ENCODE measurements at places on chromosomes 3 and 15.

- DNase-seq, result peak; percentile 96
These were observed at the start of gene COPS2 for GRCh38 chr15:49155110-49155833. COPS2 (minus strand) TSS chr15:49155599; CDS start chr15:49155578, 21 bp downstream.

DNA sequence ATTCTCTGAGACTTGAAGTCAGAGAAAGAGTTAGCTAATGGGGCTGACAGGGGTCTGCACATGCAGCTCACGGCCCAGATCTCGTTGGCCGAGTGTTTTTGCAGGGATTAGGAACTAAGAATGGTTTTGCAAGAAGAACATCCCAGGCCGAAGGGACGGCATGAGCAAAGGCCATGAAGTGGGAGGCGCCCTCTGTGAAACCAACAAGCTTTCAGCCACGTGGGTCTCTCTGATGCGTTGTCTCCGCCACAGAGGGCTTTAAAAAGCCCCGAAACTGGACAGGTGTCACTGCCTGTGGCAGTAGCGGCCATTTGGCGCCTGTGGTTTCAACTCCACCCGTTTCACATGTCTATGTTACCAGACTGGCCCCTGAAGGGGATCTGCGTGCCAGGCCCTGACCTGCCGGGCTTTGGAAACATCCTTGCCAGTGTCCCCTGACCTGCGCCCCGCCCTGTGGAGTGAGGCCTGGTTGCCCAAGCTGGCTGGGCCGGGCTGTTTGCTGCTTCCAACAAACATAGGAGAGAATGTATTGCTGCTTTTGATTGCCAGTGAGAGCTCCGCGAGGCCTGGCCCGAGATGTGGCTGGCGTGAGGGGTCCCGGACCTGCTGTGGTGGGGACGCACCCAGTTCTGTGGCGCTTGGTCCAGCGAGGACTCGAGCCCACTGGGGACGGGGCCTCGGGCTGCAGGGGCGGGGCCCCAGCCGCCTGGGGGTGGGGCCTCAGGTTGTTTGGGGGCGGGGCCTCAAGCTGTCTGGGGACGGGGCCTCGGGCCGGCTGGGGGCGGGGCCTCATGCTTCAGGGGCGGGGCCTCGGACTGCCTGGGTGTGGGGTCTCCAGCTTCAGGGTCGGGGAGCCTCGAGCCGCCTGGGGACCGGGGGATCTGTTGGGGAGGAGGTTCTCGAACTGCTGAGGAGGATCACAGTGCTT is 30.4 kb downstream of the GOLGA6L2 start:
- peak; percentile 82 for DNase-seq

DNA sequence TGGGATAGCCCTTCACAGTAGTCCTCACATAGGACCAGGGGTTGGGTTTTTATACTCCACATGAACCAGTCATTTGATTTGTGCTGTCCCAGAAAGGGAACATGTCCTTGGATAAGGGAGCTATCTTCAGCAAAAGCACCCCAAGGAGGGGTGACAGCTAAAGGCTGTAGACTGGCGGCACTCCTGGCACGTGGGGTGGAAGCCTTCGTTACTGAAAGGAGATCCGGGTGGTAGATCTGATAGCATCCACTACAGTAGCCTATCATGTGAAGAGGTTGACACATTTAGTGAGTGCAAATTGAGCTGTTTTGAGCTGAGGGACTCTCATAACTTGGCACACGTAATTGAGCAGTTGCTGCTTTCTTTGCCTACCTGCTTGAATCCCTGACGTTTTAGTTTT is 588.8 kb upstream of the GOLIM4 start:
- DNase-seq, result no peak

GRCh38 chr15:52557274-52557641 is 11.6 kb downstream of the ARPP19 start:
- no peak for DNase-seq

- no peak for DNase-seq
These were observed 84.9 kb downstream of the MEIS2 start for GRCh38 chr15:37015451-37015850.

DNA sequence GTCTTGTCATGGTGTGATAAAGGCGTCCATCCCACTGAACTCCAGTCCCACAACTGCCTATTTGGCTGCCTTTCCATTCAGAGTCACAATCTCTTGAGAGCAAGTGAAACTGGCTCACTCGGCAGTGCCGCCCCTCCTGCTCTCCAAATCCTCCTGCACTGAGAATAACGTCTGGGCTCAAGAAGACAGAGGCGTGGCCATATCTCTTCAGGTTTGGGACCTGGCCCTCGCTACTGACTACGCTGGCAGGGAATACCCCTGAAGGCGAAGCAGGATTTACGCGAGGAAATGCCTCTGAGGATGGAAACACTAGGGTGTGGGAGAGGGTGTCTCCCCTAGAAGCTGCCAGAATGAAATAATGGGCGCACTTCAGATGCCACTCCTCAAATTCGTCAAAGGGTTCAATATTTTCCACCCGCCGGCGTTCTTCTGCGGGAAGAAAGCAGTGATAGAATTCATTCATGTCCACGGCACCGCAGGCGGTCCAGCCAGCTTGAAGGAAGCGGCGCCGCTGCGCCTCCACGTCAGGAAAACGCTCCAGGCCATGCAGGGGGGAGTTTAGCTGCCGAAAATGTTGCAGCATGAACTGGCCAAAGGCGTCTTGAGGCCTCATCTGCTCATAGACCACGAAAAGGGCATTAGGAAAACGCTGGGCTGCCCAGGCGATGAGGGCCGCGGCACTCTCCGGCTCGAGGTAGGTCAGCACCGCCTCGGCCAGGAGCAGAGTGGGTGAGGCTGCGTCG is 985 bp downstream of the LCMT2 start:
- DNase-seq, result no peak

DNA sequence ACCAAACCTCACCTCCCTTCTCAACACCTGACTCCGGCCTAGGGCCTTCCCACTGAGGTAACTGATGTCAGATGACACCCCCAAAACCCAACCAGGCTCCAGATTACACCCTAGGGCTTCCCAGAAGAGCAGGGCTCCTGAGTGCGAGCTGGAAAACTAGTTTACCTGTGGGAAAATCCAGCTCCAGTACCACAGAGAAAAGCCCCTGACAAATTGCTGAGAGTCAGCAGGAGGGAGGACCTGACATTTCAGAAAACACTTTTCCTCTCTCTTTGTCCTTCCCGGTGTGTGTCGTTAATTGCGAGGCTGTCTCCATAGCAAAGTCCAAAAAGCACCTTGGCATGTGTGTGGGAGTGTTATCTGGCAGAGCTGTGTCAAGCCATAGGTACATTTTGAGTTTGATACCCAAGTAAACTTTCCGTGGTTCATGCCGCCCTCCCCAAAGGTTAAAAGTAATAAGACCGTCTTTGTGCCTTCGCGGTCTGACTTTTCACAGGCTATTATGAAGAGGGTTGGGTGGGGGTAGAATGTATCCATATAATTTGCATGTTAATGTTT is 79.8 kb upstream of the FNDC3B start:
- DNase-seq, result no peak

DNA sequence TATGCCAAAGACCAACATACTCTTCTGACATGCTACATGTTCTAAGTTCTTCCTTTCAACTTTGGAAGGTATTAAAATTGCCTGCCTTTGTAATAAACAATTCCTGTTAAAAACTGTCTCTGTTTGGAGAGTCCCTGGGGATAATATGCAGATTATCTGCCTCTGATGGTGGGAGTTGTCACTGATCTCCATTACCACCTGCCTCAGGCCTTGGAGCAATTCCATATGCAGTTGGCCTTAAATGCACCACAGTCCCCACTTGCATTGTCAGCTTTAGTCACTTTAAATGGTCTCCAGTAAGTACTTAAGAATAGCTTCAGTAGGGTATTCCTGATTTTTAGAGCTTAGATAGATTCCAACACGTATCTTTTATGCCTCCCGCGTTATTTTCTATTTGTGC is 121.1 kb upstream of the GOLIM4 start:
- no peak for DNase-seq

DNA sequence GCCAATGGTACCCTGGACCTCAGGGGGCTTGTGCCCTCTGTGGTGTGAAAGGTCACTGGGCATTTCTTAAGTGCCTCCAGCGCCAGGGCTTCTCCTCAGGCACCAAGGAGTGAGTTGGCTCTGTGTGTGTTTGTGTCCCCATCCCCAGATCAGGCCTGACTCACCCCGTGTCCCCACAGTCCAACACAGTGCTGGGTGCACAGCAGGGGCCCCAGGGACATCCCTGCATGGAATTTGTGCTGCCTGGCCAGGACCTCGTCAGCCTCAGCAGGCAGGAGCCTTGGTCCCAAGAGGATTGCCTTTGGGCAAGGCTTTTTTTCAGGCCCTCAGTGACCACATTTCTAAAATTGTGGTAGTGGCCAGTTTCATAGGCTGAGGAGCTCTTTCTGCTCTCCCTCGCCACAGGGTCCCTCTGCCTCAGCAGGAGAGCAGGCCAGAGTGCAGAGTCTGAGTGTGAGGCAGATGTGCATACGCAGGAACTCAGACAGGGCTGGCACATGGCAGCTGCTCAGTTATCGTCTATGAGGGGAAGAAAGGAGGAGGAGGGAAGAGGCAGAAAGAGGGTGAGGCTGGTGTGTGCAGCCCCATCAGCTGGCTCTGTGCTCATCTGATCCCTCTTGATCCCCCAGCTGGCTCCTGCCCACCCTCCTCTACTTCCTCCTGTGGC is 215.6 kb downstream of the RPLP1 start:
- DNase-seq, result peak; percentile 21

GRCh38 chr3:81164806-81165205 is 596.6 kb downstream of the GBE1 start:
- no peak for DNase-seq

- peak; percentile 17 for DNase-seq
These were observed 16.7 kb downstream of the FAM174B start for GRCh38 chr15:92638709-92639365.

DNA sequence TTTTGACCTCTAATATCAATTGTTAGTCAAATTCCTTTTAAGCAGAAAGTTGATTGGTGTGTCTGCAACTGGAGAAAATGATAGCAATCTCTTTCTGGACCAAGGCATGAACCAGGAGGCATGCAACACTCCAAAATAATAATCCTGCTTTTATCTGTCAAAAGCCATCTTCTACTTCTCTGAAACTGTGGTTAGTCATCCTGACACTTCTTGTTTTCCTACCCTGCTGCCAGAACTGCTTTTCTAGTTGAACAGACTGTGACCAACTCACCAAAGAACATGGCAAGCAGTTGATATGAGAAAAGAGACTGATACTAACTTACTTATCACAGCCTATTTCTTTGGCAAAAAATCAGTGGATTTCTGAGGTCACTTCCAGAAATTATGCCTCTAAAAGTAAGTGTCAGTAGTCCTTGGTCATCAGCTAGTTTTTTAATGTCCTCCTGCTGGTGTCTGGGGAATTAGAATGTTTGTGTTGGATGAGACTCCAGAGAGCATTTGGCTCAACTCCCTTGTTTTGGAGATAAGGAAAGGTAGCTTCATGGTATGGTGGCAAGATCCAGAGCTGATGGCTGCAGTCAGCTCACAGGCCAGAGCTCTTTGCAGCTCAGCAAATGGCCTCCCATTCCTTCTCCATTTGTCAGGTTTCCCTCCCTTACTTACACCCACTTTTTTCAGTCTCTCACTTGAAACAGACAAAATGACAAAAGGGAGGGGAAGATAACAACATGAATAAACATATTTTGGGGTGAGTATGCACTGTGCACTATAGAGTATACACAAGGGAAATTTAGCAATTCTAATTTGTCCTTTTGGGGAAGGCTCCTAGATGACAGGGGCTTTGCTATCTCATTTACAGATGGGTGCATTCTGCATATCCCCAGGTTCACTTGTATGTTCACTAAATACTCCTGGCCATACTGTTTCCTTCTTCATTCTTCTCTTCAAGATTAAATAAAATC is 7.0 kb downstream of the CRYGS start:
- DNase-seq, result no peak

- no peak for DNase-seq
These were observed 15.8 kb upstream of the CYP11A1 start for GRCh38 chr15:74383286-74383685.

- DNase-seq, result no peak
These were observed 15.5 kb downstream of the ATG3 start for GRCh38 chr3:112546216-112546759.

DNA sequence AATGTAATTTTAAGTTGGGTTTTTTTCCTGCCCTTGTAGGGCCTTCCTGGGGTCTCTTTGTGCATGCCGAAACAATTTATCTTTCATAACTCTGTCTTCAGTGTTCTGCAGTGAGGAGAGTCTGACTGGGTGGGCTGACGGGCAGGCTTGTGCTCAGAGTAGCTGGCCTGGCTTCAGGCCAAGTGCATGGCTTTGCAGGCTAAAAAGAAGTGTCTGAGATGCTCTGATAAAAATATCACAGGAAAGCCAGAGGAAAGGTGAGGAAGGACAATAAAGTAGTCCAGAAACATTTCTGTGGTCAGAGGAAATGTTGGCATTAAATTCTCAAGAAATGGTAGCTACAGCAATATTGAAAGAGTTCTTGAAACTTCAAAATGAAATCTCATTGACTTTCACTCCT is 25.5 kb downstream of the ST3GAL6 start:
- no peak for DNase-seq

- no peak for DNase-seq
These were observed 27.3 kb downstream of the STARD5 start for GRCh38 chr15:81296673-81297072.

- no peak for DNase-seq
These were observed 89.5 kb upstream of the TPM1 start for GRCh38 chr15:62953021-62953420.

- DNase-seq, result no peak
These were observed 29.4 kb downstream of the GAP43 start for GRCh38 chr3:115652738-115653137.

GRCh38 chr3:144259267-144259666 is 287.6 kb downstream of the DIPK2A start:
- no peak for DNase-seq

GRCh38 chr3:169966951-169967915 is 626 bp downstream of the SEC62 start:
- no peak for DNase-seq

- DNase-seq, result no peak
These were observed 124.5 kb upstream of the CTDSPL start for GRCh38 chr3:37737134-37737533.

DNA sequence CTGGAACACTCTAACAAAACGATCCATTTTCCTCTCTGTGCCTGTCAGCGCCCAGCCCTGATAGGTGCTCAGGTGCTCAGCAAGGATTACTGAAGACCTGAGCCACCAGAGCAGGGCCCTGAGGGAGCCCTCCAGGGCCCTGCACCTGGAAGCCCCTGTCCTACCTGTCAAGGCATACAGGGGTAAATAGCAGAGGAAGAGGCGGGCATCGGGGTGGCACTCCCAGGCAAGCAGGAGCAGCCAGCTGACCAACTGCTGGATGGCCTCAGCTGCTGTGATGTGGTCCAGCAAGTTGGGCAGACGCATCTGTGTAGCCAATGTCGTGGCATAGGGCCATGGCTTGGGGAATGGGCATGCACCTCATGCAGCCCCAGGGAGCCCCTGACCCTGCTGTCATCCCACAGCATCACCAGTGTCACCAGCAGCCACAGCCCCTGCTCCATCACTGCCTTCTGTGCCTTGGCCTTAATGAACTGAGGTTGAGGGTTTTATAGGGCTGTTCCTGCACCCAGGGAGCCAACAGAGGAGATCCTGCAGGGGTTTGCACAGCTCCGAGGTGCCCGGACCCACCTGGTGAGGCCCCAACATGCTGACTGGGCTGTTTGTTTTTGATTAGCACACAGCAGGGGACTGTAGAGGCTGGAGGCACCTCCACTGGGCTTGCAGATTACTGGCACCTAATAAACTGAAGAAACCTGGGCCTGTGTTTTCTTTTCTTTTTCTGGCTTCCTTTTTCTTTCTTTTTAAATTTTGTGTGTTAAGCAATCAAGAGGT is 7.9 kb upstream of the WDR6 start:
- no peak for DNase-seq

- DNase-seq, result no peak
These were observed 78.8 kb downstream of the MCF2L2 start for GRCh38 chr3:183349421-183350157.
